KBM-7 (cell line): ENCODE measurements at places on chromosomes 5 and 9.

GRCh38 chr9:102459828-102460227 lies 535.3 kb upstream of the CYLC2 start:
- no peak for DNase-seq

DNA sequence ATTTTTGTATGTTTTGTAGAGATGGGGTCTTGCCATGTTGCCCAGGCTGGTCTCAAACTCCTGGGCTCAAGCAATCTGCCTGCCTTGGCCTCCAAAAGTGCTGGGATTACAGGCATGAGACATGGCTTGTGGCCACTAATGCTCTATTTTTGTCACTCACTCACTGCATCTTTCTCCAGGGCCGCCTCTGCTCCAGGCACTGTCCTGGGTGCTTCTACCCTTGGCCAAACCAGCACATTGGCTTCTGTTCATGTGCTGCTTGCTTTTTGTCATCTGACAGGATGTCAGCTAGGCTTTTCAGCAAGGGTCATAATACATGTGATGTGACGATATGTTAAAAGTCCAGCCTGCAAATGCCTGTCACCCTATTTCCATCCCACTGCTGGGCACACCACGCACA lies 3.2 kb downstream of the ODF2 start:
- DNase-seq, result no peak

DNA sequence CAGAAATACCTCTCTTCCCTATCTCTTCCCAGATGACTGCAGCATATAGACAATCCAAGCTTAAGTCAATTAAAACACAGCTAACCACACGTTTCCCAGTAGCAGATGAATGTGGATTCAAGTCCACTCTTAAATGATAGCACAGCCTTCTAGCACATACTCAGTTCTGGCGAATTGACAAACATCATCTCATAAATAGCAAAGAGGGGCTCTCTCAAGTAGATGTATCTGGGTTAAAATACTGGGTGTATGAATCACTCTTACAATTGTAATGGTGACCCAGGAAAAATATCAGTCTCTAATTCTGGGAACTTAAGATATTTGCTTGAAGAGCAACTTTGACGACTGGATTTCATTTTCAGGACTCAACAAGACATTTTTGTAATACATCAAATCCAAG lies 67.0 kb upstream of the HAPLN1 start:
- no peak for DNase-seq

- no peak for DNase-seq
Measured at GRCh38 chr5:101677961-101678360, 618.1 kb downstream of the SLCO4C1 start.

DNA sequence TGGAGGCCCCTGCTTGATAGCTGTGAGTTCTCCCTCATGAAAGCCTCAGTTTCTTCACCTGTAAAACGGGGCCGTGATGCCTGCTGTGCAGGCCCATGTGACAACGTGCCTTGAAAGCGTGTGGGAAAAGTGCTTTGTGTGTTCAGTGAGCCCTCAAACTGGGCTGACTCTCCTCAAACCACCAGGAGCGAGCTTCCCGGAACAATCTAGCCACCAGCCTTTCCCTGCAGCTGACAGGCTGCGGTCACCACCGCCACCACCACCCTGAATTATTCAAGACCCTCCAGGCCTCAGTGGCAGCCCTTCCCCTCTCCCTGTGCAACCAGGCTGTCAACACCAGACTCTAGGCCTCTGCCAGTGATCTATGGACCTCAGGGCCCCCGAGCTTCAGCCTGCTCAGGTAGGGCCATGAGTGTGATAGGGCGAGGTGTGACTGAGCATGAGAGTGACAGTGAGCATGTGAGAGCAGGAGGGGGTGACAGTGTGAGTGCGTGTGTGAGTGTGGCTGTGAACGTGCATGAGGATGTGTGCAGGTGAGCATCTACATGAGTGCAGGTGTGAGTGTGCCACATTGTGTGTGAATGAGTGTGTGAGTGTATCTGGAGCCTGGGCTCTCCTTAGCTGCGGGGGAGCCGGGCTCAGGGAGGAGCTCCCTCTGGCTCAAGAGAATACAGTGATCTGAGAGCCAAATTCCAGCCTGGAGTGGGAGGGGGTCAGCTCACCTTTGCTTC lies 53.3 kb upstream of the PSD2 start:
- no peak for DNase-seq

DNA sequence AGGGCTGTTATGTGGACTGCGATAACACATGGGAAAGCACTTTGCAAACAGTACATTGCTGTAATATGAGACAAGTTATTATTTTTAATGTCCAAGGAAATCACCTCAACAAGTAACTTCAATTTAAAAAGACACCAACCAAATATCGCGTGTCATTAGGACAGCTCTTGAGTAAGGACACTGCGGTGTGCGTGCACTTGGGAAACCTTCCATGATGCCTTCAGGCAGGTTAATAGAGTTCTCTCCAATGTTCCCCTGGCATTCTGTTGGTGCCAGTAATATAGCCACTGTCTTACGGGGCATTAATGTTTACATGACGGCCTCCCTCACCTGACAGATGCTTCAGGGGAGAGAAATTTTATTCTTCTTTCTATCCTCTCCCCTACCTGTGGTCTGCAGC lies 42.9 kb downstream of the TTLL11 start:
- DNase-seq, result no peak

DNA sequence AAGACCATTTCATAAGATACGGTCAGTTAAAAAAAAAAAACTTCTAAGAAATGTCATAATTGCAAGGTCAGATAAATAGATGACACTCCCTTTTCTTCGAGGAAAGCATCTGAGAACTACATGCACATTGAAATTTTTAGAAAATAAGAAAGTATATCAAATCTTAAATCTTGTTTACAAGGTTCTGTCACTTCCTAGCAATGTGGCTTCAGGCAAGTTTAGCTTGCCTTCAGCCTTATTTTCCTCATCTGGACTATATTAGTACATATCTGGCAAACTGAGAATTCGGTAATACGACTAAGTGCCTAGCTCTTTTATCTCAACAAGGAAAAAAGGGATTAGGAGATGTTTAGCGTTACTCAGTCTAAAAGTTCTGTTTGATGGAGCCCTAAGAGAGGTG lies 32.5 kb upstream of the OR2K2 start:
- DNase-seq, result no peak

DNA sequence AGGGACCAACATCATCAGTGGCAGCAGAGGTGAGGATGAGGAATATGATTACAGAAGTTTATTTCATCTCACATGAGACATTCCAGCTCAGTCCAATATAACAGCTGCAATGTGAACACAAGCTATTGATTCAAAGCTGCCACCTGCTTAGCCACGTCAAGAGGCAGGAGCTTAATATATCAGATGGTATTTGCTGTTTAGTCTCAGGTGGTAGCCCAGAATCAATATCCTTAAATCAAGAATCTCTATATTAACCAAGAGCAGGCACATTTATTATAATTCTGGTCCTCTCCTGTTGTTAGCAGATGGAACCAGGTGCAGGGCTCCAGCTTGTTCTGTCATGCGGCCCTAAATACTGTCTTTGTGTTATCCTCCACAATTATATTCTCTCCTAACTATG lies 431.6 kb downstream of the ICE1 start:
- no peak for DNase-seq

GRCh38 chr5:149428032-149428431 lies 48.9 kb upstream of the IL17B start:
- no peak for DNase-seq

DNA sequence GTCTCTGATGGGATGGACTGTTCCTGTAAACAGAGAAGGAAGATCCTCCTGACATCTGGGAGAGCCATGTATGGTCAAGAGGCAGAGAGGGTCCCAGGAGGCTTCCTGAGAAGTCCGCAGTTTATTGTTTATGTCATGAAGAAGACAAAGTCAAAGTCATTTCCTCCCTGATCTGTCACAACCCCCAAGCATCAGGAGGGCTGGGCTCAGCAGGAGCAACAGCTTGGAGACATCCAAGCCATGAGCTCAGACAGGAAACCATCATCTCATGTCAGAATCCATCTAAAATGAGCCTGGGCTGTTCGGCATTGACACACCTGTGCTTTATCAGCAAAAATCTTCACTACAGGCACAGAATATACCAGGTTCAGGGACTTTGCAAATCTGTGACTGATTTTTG lies 325.0 kb upstream of the MSX2 start:
- DNase-seq, result no peak

- no peak for DNase-seq
Measured at GRCh38 chr9:111013707-111014106, 24.6 kb downstream of the LPAR1 start.
